ENCODE measurements at places on chromosomes 2 and 18.
A peak's percentile ranks its signal among the peaks of the same experiment; 100 is the strongest.

GRCh38 chr2:135948642-135949355 is 36.6 kb downstream of the DARS1 start:
- DNase-seq = peak; percentile 52

DNA sequence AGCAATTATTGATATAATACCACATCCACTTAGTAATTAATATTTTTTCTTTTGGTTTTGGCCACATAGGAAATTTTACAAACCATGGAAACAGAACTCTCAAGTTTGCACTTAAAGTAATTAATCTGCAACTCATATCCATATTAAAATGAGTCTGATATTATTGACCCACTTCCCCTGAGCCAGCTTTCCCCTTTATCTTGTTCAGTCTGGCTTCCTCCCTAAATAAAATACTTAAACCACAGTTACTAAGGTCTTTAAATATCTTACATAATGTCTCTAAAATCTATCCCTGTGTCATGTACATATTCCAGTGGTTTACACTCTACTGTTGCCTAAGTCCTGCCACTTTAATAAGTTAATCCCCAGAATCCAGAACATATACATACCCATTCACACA is 564.9 kb upstream of the FSHR start:
- DNase-seq = no peak

DNA sequence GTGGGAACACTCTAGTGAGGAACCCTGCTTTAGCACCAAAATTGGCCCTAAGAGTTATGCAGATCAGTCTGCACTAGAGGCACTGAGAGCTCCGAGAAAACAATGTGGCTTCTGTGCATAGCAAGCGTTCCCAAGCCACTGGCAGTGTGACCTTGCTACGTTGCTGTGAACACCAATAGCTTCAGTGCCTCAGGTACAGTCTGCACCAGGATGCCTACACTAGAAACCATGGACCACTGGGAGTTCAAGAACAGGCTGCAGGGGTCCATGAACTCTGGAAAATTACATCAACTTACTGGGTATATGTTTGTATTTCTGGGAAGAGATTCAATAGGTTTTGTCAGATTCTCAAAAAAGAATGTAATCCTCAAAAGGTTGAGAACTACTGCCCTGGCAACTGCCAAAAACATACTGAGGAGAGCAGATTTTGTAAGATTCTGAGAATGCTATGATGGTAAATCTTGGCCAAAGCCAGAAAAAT is 18.3 kb upstream of the SP3 start:
- no peak for DNase-seq

- DNase-seq = peak; percentile 21
Observed at GRCh38 chr2:84946204-84947009, 24.6 kb upstream of the KCMF1 start.

GRCh38 chr2:66717218-66717905 is 282.4 kb downstream of the MEIS1 start:
- no peak for DNase-seq

DNA sequence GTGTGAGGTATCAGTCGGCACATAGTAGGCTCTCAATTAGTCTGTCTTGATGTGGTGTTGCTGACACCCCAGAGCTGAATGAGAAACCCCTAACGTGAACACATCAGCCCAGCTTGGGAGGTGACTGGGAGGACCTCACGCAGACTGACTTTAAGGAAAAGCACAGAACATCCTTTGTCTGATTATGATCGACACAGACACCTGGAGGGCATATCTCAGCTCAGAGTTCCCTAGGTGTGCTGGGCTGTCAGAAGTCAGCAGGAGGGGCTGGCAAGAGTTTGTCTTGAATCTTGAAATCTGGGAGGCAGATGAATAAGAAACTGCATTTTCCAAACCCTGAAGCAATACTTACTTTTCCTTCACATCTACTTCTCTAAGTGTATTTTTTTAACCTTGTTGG is 16.8 kb upstream of the MYCN start:
- DNase-seq = no peak

GRCh38 chr2:148533685-148534084 is 110.9 kb upstream of the EPC2 start:
- DNase-seq = no peak

DNA sequence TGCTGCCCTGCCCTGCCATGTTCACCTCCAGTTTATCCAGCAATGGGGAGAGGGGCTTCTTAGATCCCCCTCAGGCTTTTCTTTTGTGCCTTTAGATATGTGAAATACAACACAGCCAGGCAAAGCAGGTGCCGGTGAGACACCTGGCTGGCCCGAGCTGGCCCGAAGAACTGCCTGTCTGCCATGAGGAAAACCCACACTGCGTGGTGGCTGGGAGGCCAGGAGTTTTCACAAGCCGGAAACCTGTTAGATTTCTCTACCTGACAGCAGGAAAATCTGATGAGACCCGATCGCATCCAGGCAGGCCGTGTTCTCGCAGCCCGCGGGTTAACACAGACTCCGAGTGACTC is 5.7 kb upstream of the GAL3ST2 start:
- no peak for DNase-seq

- DNase-seq = no peak
Observed at GRCh38 chr2:178197791-178198190, 3.5 kb downstream of the OSBPL6 start.

DNA sequence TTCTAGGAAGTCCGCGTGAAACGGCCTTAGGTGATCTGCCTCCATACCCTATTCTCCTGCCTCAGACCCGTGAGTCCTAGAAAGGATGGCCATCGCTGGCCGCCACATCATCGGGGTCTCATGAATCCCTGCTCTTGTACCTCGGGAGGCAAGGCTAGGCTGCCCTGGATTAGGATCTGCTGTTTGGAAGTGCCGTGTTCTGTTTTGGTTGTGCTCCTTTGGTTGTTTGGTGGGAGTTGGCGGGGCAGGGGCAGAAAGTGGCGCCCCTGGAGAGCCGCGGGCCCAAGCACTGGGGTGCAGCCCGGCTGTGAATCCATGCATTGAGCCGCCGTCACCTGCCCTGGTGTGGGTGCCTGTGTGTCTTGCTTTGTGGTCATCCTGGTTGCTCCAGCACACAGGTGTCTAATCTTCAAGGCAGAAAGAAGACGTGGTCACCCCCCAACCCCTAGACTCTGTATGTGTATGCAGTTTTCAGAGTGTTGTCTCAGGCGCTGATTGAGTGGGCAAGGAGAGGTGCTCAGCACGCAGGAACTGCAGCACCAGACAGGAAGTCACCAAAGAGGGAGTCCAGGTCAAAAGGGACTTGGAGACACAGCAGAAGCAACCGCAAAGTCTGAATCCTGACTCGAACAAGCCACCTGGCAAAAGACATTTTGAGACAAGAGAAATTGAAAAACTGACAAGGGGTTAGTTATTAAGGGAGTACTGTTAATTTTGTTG is 80.0 kb upstream of the LDLRAD4 start:
- no peak for DNase-seq

DNA sequence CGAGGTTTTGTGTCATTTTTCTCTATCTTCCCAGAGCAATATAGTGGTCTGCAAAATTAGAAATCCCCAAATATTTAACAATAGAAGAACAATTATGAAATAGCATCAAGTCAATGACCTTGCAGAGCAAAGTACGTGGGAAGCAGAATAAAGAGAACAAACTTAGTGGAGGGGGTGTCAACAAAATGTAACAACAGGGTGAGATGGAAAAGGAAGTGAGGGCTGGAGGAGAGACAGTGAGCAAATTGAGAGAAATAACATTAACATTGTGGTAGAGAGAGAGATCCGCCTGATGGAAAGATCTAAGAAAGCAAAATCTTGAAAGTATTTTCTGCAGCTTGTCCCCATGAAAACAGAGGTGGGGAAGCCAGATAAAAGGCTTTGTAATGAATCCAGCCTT is 23.4 kb downstream of the ARHGAP15 start:
- no peak for DNase-seq

DNA sequence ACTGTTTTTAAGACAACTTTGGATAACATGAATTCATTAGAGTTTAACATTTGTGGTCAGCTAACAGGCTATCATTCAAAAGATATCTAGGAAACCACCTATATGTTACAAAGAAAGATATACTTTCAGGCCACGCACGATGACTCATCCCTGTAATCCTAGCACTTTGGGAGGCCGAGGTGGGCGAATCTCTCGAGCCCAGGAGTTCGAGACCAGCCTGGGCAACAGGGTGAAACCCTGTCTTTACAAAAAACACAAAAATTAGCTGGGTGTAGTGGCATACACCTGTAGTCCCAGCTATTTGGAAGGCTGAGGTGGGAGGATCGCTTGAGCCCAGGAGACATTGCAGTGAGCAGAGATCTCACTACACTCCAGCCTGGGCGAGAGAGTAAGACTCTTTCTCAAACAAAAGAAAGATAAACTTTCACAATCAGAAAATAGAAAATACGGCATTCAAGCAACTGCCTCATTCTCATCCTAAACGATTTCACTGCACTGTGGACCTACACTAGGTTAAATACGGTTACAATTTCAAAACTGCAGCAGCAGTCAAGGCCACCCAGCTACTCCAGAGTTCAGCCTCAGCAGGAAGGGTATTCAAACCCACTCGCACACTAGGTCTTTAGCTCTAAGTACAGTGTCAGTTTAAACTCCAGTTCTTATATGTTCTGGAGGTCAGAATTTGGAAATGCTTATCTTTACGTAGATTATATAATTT is 250.0 kb upstream of the SLC39A10 start:
- no peak for DNase-seq

- DNase-seq = no peak
Observed at GRCh38 chr2:219072741-219073250, 12.1 kb upstream of the IHH start.

DNA sequence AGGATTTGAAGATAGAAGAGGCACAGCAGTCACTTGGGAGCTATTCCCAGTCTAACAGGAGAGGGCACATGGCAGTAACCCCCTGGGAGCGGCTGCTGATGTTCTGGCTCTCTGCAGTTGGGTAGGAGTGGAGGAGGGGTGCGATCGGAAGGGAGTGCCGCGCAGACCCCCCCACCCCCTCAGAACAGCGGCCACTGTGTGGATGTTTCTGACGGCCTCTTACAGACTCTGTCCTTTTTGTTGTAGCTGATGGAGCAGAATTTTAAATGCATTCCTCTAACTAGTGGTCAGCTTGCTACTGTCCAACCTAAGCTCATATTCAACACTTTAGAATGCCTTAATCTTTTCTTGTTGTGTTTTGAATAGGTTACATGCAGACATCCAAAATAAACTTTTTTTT is 127.9 kb downstream of the AGAP1 start:
- DNase-seq = no peak

GRCh38 chr2:47724221-47724981 is 58.5 kb upstream of the MSH6 start:
- no peak for DNase-seq

DNA sequence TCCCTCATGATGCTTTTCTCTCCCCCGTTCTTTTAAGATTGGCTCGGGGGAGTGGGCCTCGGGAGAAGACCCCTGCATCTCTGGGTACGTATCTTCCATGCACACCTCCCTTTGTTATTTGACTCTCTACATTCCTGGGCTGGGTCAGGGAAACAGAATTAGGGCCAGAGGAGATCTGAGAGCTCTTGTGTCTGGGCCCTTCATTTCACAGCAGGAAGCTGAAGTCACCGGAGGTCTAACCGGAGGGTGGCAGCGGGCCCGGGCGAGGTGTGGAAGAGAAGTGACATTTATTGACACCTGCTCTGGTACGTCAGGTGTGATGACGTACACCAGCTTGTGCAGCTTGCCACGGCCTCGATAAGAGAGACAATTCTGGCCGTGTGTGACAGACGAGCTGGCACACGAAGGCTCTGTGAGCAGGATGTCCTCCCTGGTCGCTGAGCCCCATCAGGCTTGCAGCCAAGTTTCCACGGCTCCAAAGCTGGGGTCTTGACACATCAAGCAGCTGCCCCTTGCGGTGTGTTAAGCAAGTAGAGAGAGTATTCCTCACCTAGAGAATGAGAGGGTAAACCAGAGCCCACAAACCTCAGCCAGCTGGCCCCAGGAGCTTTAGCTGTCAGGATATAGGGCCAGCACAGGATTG is 30.4 kb downstream of the TOGARAM2 start:
- peak; percentile 74 for DNase-seq

DNA sequence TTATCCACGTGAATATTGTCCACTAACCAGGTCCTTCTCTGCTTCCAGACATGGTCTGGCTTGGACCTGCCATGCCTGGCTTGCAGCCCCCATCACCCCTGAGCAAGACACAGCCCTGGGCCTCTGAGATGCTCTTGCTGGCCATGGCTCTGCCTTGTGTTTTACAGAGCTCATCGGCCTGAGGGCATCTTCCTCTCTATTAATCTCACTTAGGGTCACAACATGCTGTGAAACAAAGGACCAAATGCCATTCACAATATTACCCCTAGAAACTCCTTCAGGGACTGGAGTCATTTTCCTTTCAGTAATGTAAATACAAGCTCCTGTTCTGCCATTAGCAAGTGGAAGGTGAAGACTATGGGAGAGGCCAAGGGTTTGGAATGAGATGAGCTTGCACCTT is 6.8 kb upstream of the TPO start:
- DNase-seq = no peak

DNA sequence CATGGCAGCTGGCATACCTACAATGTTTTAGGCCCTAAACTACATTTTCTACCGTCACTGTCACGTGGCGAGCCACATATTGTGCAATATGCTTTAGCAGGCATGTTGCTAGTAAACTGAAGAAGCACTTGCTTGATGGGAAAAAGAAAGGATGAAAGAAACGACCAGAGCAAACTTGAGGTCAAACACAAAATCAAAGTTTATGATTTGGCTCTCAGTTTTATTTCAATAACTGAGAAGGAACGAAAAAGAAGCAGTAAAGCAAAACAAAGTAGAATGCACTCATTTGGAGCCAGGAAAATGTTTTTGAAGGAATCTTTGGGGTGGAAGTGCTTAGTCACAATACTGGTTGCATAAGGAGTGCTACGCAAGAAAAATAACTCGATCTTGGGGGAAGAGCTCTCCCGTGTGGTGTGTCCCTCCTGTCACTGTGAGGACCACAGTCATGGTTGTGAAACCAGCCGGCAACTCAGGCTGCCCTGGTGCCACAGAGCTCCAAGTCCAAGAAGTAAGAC is 349.8 kb downstream of the RBM43 start:
- no peak for DNase-seq

DNA sequence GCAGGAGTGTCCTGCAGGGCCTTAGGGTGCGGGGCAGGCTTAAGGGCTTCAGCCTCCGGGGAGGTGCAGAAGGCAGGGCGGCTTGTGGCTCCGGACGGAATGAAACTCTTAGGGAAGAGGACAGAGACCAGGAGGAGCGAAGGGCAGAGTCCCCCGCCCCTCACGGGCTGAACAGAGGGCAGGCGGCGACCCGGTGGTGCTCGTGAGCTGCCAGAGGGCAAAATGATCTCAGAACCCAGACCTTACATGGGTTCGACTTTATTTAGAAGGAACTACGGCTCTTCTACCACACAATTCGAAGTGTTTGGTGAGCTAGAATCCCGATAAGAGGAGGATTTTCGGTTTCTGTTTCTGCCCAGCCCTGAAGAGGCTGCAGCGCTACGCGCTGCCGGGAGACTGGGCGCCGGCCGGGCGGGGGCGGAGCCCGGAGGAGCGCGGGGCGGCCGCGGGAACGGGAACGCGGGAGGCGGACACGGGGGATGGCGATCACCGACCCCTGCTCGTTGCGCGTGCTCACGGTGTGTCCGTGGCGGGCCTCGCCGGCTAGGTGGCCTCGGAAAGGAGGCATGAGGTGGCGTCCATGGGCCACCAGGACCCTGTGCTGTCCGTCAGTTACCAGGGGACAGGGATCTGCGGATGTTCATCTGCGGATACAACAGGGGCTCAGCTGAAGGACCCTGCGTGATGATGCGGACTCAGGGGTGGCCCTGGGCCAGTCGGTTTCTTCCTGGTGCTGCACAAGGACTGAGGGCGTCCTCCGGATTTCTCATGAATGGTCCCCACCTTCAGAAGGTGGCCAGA is 4.2 kb upstream of the SP100 start:
- DNase-seq = peak; percentile 46

- DNase-seq = no peak
Observed at GRCh38 chr2:36507408-36507812, 90.6 kb downstream of the FEZ2 start.
